ENCODE measurements at places on chromosomes 6 and 20.

GRCh38 chr20:53905019-53905819 is 165.2 kb downstream of the BCAS1 start:
- DNase-seq = no peak

DNA sequence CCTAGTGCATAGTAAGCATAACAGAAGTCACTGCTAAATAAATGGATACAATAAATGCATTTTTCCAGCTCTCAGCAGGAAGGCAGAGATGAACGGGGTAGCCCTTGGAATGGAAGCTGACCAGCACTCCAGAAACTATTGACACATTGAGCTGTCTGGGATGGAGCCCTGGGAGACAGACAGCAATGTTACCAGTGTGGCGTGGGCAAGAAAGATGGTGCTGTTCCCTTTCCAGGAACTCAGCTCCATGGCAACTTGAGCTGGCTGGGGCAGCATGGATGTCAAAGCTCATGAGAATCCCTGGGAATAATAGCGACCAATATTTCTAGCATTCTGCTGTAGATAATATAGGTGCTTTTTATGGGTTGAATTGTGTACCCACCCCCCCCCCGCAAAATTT is 104.3 kb upstream of the PTPRT start:
- no peak for DNase-seq

- no peak for DNase-seq
Observed at GRCh38 chr6:83928286-83928685, 68.8 kb downstream of the CYB5R4 start.

DNA sequence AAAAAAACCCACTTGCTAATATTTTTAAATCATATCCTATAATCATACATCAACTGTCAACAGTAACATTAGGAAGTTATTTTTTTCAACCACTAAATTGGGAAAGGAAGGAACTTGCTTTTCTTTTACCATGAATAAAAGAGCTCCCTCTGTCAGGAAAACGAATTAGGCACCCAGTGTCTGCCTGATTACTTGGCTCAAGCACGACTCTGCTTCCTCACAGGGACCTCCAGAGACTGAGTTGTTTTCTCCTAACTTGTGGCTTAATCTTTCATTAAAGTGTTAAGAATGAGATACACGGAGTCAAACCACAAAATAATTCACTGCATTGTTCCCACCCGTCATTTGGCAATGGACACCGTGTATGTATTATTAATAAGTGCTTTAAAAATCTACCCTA is 1405.1 kb upstream of the EYS start:
- DNase-seq = no peak

GRCh38 chr6:57259064-57259463 is 37.0 kb upstream of the RAB23 start:
- no peak for DNase-seq

DNA sequence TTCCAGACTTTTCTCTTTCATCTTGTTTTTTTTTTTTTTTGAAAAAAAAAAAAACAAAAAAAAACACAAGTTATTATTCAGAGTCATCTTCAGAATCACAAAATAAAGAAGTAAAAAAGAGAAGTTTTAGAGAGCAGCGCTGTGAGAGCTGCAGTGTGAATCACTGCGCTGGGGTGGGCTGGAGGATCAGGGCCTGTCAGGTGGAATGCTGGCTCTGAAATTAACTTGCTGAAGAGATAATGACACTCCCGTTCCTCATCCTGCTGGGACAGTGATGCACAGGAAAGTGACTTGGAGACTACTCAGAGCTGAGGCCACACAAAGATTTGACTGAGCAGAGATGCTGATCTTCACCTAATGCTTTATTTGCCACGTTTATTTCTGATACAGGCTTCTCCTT is 42.7 kb upstream of the CLDN20 start:
- no peak for DNase-seq

GRCh38 chr20:3077618-3078134 is 6.3 kb downstream of the OXT start:
- DNase-seq = no peak

GRCh38 chr6:89082486-89082891 is 1.9 kb downstream of the PNRC1 start:
- no peak for DNase-seq

GRCh38 chr6:118971682-118972081 is 36.7 kb upstream of the MCM9 start:
- no peak for DNase-seq

GRCh38 chr6:144546807-144547206 is 261.7 kb downstream of the UTRN start:
- DNase-seq = no peak

DNA sequence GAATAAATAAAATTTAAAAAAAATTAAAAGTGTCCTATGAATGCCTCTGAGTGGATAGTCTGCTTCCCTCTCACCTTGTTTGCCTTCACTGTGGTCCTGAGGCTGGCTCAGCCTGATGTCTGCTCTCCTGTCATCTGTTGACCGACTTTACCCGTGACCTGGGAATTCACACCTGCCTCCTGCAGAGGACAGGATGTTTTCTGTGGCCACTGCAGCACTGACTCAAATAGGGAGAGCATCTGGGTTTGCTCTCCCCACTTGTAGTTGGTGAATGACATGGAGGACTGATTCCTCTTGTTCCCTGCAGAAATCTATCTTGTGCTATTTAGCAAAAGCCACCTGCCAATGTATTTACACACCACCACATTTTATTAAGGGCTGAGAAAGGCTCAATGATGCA is 52.4 kb upstream of the ERVFRD-1 start:
- no peak for DNase-seq

DNA sequence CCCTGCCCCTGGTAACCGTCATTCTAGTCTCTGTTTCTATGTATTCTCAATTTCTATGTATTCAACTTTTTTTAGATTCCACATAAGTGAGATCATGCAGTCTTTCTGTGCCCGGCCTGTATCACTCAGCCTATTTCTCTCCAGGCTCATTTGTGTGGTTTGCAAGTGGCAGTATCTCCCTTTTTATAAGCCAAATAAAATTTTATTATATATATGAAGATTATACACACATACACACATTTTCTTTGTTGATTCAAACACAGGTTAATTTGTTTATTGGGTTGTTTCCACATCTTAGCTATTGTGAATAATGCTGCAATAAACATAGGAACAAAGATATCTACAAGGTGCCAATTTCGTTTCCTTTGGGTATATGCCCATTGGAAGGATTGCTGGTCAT is 571.7 kb downstream of the DHX35 start:
- no peak for DNase-seq

DNA sequence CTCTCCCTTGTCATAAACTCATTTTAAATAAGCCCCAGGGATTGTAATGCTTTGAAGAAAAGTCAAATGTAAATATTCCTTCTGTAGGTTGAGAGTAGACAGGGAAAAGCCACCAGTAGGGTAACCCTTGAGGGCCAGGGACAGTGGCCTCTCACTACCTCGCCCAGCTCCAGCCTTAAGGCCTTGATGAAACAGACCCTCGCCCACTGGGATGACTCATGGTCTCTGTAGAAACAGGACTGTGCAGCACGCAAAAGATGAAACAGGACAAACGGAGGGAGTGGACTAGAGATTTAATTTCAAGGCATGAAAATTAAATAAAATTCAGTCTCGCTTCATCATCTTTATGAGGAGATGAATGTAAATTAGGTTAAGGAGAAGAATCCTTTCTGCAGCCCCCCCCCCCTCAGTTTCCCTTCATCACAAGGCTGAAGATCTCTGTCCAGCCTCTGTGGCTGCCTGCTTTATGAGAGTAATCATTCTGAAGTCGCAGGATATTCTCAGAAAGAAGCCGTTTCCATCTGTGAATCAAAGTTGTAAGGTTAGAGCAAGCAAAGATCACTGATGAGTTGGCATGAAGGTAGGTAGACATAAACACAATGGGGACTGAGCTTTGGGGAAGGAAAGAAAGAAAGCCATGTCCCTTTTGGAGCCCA is 60.4 kb downstream of the TMEM200A start:
- DNase-seq = no peak

- no peak for DNase-seq
Observed at GRCh38 chr6:88236612-88237360, 70.6 kb upstream of the CNR1 start.

DNA sequence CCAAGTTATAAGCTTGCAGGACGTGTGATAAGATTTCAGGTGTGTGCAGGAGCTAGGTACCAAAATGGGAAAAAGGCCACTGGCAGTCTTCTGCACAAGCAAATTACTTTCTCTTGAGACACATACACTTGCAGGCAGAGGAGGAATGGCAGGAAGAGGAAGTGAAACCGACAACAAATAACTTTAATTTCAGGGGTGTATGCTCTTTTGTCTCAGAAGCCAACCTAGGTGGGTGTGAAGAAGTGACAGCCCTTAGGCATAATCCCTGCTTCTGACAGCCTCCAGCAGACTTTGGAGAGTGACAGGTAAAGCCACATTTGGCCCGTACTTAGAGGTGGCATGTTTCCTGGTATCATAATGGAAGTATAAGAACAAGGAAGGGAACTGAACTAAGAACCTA is 118.8 kb upstream of the TRAF3IP2 start:
- no peak for DNase-seq

- no peak for DNase-seq
Observed at GRCh38 chr6:73901311-73901710, 205.3 kb downstream of the CD109 start.

DNA sequence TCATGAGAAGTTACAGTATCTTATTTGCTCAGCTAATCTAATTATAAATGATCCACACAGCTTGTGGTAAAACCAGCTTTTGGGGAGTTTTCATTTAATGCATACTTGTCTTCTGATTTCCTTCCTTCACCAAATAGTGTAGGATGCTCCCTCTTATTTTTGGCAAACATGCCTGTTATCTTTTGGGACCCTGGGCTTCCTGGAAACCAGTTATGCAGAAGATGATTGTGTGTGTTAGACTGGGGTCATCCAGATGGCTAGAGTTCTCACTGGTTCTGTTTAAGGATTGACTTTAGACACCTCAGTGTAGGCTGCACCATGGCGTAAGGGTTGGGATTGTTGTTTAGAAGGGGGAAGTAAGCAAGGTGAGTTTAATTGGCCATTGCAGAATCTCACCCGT is 61.3 kb downstream of the PTPN1 start:
- no peak for DNase-seq

GRCh38 chr6:146287691-146288369 is 255.8 kb upstream of the RAB32 start:
- DNase-seq = no peak

GRCh38 chr6:116475141-116475540 is 14.0 kb downstream of the CALHM6 start:
- no peak for DNase-seq

DNA sequence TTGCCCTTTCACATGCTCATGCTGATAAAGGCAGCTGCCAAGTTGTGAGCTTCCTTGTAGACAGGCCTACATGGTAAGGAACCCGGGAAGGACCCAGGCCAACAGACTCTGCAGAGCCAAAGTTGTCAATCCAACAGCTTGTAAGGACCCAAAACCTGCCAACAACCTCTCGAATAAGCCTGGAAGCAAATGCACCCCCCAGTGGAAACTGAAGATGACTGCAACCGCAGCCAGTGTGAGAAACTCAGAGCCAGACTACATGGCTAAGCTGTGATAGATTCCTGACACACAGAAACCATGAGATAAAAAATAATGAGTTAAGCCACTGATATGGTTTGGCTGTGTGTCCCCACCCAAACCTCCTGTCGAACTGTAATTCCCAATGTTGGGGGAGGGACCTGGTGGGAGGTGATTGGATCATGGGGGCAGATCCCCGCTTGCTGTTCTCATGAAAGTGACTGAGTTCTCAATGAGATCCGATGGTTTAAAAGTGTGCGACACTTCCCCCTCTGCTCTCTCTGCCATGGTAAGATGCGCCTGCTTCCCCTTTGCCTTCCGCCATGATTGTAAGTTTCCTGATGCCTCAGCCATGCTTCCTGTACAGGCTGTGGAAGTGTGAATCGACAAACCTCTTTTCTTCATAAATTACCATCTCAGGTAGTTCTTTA is 18.8 kb upstream of the CLPSL2 start:
- DNase-seq = no peak

- no peak for DNase-seq
Observed at GRCh38 chr6:6872459-6873344, 235.1 kb upstream of the RREB1 start.

- no peak for DNase-seq
Observed at GRCh38 chr20:7497985-7498384, 442.3 kb downstream of the HAO1 start.

GRCh38 chr6:15623276-15624116 is 39.3 kb downstream of the DTNBP1 start:
- no peak for DNase-seq

Measured in activated naive CD4-positive, alpha-beta T cell treated with anti-CD3 and anti-CD28 coated beads, Interleukin-2, amount 50 U/mL, for 16 hours (primary cell).